Activated naive CD4-positive, alpha-beta T cell (primary cell): ENCODE measurements at places on chromosomes 1 and 21.

GRCh38 chr1:159867664-159868026 is 5.2 kb upstream of the VSIG8 start:
- DNase-seq: no peak

DNA sequence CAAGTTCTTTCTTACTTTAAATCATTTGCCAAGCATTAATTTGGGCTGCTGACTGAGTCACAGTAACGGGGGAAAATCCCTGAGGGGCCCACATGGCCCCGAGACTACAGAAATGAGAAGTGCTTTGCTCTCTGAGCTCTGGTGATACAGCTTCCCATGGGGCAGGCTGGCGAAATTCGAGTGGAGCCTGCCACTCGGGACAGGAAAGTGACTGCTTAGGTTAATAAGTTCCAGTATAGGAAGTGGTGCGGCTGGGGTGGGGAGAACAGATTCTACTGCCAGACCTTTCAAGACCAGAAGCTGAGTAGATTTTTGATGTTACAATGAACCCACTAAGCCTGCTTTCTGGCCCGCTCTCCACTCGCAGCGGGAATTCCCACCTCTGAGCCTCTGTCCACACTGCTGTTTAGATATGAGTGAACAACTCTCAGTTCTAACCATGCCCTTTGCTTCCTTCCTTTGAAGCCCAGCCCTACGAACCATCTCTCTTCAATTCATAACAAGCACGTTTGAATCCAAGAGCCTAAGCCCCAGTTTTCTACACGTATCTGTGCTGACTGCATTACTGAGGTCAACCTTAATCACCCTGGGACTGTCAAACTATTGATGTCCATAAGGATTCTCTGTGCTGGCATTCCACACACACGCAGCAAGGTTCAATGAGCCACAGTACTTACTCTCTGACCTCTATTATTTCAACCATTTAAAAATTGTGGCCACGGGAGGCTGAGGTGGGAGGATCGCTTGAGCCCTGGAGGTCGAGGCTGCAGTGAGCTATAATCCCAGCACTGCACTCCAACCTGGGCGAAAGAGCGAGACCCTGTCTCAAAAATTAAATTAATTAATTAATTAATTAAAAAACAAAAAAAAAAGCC is 9.6 kb downstream of the ZBTB17 start:
- peak; percentile 41 for DNase-seq

DNA sequence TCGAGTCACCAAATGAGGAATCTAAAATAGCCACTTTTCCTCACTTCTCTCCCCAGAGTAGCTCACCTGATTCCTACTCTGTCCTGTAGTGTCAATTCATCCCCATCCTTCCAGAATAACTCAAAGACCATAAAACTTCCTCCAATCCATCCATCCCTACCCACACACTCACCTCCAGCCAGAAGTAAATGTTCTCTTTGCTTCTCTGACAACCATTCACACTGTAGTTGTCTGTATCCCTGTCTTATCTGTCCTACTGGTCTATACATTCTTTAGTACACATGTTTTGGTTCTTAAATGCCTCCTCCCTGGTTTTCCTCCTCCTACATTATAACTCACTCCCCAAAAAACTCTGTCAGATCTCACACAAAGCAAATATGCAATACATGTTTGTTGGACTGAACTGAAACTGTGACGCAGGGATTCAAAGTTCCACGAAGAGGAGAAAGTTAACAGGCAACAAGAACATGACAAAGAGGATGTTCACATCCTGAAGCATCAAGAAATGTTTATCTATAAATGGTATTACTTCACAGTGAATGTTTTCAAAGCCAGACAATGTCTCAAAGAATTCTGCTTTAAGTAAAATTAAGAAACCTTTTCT is 11.0 kb downstream of the TP53BP2 start:
- DNase-seq: no peak

- no peak for DNase-seq
Measured at GRCh38 chr1:102120910-102121309, 124.2 kb upstream of the OLFM3 start.

DNA sequence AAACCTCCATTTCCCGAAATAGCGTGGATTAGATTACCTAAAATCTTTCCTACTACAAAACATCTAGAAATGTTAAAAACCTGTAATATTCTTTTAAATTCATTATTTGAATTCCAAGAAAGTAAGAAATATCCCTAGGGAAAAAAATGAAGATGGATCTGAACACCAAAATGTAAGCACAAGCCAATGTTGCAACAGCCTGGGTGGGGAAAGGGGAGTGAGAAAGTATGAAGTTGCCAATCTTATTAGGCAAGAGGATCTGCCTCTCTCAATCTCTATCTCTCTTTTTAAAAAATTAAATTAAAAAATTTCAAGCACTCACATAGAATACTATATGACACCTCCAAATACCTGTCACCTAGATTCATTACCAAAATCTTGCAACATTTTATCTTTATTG is 74.9 kb upstream of the IRF2BP2 start:
- no peak for DNase-seq

GRCh38 chr1:222525951-222526350 is 22.0 kb downstream of the HHIPL2 start:
- DNase-seq: no peak

DNA sequence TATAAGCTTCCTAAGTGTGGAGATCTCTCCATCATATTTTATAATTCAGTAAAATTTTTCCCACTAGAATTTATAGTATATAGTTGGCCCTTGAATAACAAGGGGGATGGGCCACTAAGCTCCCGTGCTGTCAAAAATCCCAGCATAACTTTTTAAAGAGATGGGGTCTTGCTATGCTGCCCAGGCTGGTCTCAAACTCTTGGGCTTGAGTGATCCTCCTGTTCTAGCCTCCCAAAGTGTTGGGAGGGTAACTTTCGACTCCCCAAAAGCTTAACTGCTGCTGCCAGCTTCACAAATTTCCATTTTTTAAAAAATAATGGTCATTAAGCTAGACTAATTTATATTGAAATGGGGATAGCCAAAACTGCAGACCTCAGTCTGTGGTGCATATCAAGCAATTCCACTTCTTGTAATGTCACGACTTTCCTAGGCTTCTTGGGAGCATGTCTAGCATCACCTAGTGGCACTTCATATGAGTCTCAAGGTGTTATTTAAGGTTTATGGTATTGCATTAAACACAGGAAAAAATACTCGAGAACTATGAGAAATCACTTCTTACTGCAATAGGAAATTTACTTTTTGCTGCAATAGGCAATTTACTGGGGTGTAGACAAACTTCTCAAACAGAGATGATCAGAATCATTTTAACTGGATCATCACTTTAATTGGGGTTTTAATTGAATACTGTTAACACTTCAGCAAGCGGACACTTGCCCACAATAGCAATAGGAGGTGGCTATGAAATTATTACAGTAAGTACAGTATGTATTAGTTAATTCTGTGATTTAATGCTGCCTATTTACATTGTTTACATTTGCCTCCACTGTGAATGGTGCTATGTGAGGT is 19.3 kb upstream of the ACTA1 start:
- DNase-seq: no peak

DNA sequence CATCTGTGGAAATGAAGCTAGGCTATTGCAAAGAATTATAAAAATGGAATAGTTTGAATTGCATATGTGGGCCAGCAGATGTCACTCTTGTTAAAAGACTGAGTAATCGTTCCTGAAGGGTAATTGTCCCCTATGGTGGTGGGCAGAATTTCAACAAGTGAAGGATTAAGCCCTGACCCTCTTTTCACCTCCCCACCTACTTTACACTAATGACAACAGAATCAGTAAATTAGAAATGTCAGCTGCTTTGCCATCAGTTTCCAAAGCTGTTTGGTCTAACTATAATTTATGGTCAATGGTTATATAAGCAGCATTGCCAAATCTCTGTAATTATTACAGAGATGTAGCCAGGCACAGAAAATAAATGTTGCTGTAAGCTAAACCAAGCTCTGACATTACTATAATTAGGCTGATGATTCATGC is 898.6 kb downstream of the AMY1C start:
- DNase-seq: no peak

- DNase-seq: no peak
Measured at GRCh38 chr1:6414881-6415626, 4.7 kb downstream of the HES2 start.

DNA sequence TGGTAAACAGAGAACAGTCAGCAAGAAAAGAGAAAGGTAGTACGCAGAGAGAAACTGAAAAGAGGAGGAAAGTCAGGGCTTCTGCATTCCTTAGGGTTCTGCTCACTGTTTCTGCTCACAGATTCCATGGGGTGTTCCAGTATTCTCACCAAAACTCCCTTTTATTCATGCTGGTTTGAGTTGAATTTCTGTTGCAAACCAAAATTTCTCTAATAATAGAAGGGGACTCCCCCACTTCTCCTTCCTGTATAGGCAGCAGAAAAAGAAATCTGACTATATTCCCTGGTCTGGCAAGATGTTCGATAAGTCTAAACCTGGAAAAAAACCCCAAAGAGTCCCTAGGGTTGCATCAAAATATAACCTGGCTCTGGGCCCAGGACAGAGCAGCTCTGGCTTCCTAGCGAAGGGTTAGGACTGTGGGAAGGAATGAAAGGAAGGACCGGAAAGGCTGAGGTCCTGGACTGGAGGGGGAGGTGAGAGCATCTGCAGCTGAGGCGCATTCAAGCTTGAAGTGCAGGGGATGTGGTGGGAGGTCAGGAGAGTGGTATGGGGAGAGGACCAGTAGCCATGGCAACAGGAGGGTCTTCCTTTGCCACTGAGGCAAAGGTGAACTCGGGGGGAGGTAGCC is 18.8 kb upstream of the RGS16 start:
- no peak for DNase-seq

DNA sequence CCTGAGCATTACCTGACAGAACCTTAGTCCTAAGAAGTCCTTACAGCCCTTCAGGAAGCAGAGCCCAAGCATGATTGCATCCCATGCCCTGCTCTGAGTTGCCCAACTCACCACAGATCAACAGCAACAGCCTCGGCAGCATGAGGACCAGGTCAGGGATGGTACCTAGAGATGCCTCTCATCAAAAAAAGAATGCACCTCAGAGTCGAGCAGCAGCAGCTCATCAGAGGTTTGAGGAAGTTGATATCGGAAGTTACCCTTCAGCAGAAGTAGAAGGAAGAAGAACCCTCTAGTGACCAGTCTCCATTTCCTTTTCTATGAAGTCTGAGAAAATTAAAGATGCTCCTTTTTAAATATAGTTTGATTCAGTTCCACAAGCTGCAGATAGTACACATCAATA is at the start of gene FCRL1:
Gene FCRL1 (minus strand): TSS at position 225 of the 400 bp plus-strand sequence. CDS start 83 bp downstream, at position 142.
- DNase-seq: no peak

DNA sequence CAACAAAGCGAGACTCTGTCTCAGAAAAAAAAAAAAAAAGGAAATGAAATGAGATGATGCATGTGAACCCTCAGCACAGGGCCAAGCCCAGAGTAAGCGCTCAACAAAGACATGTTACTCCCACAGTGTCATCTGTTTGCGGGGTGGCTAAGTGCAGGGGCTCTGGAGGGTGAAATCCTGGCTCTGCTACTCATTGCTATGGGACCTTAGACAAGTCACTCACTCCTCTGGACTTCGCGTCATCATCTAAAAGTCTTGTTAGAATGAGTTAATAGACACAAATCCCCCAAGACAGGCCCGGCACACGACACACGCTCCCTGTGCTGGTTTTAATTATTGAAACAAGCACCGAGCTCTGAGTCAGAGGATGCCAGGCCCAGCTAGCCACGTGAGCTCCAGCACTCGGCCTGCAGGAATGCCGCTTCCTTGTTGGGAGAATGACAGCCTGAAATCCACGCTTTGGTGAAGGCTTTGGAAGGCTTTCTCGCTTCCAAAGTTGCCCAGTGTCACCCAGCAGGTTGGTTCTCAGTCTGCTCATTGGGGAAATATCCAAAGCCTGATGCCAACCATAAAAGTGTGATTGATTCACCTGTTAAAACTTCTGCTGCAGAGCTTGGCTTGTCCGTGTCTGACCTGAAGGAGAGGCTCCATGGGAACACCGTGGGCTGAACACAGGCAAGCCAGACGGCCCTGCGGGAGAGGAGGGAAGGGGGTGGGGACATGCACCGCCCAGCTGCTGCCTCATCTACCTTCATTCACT is 36.7 kb upstream of the TARDBP start:
- no peak for DNase-seq

- DNase-seq: no peak
Measured at GRCh38 chr1:235239851-235240250, 78.8 kb upstream of the RBM34 start.

GRCh38 chr1:201495551-201496295 is 11.2 kb downstream of the CSRP1 start:
- DNase-seq: no peak
